MG63 (cell line): ENCODE measurements at places on chromosomes 7 and 10. TPM values are rescaled to one million over a fixed set of nuclear protein-coding genes. Genes with fewer than 3 reads are reported as not detected.

GRCh38 chr10:68208424-68209042 is 23.4 kb downstream of the ATOH7 start:
- peak; percentile 17 for DNase-seq

GRCh38 chr10:23354630-23355279 is 10.2 kb upstream of the C10orf67 start:
- DNase-seq = no peak

RAMP3 gene
- not detected in 2 replicates for total RNA-seq

- DNase-seq = peak; percentile 75
These were observed 2.8 kb upstream of the BCL7B start for GRCh38 chr7:73560109-73560835.

- no peak for DNase-seq
These were observed 360.8 kb downstream of the CRPPA start for GRCh38 chr7:16060502-16060901.

DNA sequence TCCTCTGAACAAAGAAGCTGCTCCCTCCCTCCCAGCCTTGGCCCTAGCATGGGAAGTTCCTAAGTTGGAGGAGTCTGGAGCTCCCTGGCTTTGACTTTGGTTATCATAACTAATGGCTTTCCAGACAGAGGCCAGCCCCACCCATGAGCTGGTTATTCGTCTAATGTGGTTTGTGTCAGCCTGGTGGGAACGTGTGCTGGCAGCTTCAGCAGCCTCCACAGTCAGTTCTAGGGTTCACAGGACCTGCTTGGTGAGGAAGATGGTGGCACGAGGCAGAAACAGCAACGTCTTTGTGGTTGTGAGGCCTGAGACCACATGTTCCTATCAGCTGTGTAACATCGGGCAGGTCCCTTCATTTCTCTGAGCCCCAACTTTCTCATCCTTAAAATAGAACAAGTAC is 103.1 kb downstream of the PAXIP1 start:
- DNase-seq = no peak

GRCh38 chr10:128056303-128057050 is 69.7 kb downstream of the MKI67 start:
- DNase-seq = no peak

DNA sequence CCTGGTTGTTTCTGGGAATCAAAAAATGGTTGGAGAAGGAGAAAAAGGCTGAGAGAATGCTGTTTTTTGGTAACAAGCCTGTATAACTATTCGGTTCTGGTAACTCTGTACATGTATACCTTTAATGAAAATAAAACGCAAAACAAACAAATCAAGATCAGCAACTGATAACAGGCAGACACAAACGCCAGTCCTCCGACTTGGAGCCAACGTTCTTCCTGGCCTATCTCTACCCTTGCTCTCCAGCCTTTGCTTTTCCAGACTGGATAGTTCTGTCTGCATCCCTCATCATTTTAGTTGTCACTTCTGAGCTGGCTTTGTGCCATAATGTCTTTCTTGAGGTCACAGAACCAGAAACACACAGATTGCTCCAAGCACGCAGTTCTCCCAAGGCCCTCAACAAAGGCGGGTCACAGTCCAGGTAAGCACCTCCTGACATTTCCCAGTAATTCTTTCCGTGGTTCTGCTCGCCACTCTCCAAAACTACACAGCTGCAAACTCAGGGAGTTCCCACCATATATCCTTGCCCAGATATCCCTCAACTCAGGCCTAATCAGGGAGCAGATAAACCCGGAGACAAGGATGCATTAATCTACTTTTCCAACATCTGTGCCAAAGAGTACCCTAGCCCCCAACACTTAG is 20.2 kb downstream of the HIP1 start:
- DNase-seq = no peak

AGK gene
- total RNA-seq = 18.0 and 23.3 TPM in 2 replicates

GRCh38 chr10:65620404-65621048 is 1305.3 kb upstream of the LRRTM3 start:
- no peak for DNase-seq

DNA sequence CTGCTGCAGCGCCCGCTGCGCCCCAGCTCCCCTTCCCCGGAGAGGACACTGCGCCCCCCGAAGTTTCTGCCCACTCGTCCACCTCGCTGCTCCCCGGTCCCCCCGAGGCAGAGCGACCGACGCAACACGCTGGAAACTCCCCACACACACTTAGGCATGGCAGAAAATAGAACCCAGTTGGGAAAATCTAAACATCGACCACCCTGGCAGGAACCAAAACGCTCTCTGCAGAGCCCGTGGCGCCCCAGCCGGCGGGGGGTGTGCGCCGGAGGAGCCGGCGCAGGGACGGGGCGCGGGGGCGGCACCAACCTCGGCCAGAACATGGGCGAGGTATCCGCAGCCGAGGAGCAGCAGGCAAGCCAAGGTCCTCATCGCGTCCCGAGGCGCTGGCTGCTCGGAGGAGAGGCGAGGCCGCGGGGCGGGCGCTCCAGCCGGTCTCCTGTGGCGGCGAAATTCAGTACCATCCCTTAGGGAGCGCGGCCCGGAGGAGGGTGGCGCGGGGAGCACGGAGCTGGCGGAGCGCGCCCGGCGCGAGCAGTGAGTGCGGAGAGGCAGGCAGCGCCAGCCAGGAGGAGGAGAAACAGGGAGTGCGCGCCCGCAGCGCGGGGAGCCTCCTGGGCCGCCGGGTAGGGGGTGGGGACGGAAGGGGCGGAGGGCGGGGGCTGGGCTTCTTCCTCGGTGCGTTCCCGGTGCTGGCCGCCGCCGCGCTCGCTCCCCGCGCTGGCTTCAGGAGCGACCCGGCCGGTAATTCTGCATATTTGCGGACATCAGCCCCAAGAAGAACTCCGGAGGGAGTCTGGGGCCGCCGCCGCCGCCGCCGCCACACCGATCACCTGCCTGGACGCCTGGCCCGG is 789 bp downstream of the PDGFA start:
- peak; percentile 79 for DNase-seq

- no peak for DNase-seq
These were observed 3.5 kb downstream of the NOS3 start for GRCh38 chr7:150994141-150994837.

ARHGAP22 gene
- total RNA-seq = 20.7 and 23.2 TPM in 2 replicates

DNA sequence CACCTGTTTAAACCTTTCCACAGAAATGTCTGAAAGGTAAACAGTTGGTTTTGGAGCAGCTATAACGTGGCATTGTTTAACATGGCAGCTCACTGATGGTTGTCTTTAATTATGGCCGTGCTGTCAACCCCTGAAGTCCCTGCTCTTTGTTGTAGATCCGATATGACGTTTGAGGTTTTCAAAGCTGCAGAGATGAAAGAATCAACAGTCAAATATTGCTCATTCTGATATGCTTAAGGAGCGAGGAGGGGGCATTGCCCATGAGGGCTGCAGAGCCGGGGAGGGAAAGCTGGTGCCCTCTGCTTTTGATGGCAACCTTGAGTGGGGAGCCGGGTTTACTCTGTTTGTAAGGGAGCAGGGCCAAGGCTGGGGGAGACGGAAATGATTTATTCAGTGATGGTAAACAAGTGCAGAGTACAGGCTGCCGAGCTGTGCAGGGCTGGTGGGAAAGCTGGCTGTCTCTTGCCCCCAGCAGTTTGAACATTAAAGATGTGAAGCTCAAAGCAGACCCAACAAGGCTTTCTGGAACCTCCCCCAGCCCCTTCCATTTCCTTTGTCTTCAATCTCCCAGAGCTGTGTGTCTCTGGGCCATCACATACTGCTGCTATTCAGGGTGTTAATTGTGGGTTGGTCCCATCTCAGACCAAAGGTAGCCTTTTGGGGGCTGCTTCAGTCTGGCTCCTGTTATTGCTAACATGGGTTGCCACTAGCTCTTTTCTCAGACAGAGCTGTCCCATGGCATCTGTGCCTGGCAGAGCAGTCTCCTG is 345.5 kb downstream of the LRMDA start:
- DNase-seq = no peak

DNA sequence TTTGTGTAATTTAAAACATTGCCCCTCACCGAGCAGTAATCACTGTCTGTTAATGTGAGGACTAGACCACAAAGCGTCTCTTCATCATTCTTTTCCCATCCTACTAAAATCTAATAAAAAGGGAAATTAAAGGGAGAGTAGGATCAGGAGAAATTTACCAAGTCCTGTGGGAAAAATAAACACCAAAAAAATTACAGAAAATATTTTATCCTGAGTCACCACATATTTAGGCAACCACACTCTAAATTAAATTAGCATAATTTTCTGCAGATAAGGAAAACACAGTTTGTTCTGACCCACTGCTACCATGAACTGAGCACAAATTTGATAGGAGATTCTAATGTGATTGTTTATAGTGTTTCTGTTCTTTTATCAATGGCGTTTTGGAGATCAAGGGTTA is 49.3 kb downstream of the CCDC6 start:
- DNase-seq = no peak

DNA sequence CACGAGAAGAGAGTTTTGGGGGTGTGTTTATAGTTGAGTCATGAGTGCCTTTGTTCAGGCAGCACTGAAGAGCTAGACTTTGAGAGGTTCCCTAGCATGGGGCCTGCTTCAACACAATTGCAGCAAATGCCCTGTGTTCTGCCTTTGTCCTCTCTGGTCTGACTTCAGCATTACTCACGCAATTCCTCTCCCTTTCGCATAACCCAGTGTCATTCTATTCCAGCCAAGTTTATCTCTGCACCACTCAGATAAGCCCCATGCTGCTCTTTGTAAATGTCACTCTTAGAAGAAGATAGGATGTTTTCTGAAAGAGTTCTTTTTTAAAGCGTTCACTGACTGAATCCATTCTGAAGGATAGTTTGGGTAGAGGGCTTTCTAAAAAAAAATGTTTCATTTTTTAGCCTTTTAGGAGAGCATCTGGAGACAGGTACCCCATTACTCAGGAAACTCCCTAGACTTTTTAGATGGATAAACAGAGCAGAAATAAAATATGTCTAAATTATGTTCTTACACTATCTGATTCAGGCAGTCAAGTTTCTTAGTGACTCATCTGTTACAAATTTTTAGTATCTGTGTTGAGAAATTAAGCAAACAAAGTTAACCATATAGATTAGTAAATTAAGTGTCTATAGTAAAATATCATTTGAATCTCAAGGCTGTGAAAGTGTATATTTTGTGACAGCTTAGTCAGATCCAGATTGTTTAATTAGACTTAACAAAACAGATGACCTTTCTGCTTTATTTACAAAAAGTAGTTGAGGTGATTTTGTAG is 318.5 kb downstream of the GPR158 start:
- peak; percentile 10 for DNase-seq

NPFFR1 gene
- total RNA-seq = not detected in 2 replicates

NYAP1 gene
- not detected in 2 replicates for total RNA-seq

MGMT gene
- total RNA-seq = 8.0 and 21.1 TPM in 2 replicates

FAM24B gene
- total RNA-seq = 0.72 TPM in 1 of 2 replicates, not detected in the other

DNA sequence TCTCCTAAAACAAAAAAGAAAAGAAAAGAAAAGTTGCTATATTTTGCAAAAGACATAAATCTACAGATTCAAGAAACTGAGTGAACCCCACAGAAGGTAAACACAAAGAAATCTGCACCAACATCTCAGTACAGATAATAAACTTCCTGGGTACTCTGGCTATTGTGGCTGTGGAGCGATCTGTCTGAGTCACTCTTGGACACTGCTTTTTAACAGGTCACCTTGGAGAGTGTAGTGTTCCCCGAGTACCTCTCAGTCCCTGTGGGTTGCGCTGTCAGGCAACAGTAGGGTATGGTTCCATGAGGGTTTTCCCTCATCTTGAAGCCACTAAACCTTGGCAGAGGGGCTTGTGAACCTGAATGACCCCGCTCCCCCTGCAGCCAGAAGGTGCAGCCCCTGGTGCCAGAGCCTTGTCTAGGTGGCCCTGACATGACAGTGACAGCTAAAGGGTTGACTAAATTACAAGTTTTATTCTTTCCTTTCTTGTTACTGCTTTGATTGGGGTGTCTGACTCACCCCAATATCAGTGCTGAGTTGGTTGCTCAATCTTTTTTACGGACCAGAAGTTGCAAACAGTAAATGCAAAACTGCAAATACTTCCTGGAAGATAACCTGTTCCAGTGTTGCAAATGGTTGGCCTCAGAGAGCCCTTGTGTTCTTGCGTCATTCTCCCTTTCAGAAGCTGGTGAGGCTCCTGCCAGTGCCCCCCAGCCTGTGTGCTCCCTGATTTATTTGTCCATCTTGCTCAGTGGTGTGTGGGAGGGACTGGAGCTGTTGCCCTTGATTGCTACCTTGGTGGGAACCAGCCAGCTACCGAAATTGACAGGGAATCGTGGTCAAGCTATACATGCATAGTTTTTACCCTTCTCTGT is 30.6 kb downstream of the POR start:
- no peak for DNase-seq

FAM25A gene
- total RNA-seq = 12.0 TPM in 1 of 2 replicates, not detected in the other

- DNase-seq = no peak
These were observed 95.3 kb upstream of the CYP26C1 start for GRCh38 chr10:92965314-92965713.

DNA sequence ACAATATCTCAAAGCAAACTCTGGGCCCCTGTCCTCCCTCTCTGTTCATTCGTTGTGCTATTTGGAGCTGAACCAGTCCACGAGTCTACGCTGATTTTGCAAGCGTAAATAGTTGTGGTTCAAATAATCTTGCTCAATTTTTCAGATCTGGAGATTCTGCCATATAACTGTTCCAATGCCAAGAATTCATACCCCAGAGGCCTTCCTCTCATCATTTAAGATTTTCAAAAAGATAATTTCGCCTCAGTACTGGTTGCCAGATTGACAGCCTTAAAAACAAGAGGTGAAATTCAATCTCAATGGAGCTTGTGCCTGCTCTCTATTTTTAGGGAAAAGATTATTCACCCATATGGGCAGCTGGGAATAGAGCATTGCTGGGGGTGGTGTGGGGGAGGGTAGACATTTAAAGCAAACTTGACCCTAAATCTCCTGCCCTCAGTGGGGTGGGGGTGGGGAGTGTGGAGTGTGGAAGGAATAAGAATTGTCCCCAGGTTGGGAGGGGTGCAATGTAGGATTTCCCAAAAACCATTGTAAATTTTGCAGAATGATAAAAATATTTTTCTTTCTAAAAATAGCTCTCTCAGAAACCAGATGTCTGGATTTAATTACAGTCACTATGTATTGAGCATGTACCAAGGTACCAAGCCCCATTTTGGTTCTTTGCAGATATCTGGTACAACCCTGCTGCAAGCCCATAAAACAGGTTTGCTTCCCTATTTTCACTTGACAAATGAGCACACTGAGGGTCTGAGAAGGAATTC is 104.7 kb upstream of the EEPD1 start:
- peak; percentile 23 for DNase-seq

PRKCQ gene
- total RNA-seq = 0.05 and 0.16 TPM in 2 replicates

MYO1G gene
- total RNA-seq = 0.03 TPM in 1 of 2 replicates, not detected in the other

C10orf95 gene
- total RNA-seq = not detected in 2 replicates

HILPDA gene
- total RNA-seq = 7.6 and 10.0 TPM in 2 replicates

DNA sequence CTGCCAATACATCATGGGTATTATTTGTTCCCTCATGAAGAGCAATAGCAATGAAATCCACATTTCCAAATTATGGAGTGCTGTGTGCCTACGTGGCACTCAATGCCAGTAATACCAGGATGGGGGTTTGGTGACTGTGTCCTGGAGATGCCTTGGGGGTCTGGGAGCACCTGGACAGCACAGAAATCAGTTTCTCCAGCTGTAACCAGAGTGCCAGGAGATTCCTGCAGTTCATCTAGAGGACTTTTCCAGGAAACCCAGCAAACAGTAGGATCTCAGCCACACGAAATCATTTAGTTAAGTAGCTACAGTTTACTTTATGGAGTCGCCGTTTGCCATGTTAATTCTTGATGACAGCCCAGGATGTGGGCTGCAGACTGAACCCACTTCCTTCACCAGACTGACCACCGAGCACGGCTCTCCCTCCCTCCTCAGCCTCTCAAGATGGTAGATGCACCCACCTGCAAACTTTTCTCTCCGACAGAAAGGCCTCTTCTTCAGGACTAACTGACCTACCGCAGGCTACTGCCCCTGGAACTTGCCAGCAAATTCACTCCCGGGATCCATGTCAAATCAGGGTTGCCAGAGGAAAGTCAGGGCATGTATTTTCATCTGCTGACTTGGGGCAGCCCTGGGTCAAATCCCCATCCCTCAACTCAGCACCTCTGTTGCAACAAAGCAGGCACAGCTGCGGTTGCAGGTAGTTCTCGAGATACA is 30.3 kb downstream of the MKI67 start:
- no peak for DNase-seq
